Activated CD4-positive, alpha-beta T cell treated with anti-CD3 and anti-CD28 coated beads for 1 hour (primary cell): ENCODE measurements at places on chromosomes 13 and 19.
A peak's percentile ranks its signal among the peaks of the same experiment; 100 is the strongest.

- no peak for DNase-seq
These were observed 6.3 kb upstream of the ZSWIM4 start for GRCh38 chr19:13788991-13789390.

- DNase-seq = no peak
These were observed 17.0 kb downstream of the PAK4 start for GRCh38 chr19:39142630-39143029.

DNA sequence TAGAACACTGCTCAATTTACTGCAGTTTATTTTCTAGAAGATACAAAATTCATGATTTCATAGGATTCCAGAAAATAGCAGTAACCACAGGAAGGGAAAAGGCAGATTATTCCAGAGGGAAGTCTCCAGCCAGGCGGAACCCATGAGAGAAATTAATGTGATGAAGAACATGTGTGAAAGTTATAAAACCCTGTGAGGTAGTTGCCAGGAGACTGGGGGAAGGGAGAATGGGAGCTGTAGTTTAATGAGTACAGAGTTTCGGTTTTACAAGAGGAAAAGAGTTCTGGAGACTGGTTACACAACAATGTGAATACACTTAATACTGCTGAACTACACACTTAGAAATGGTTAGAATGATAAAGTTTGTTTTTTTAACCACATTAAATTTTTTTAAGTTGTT is 14.2 kb upstream of the PDX1 start:
- no peak for DNase-seq

DNA sequence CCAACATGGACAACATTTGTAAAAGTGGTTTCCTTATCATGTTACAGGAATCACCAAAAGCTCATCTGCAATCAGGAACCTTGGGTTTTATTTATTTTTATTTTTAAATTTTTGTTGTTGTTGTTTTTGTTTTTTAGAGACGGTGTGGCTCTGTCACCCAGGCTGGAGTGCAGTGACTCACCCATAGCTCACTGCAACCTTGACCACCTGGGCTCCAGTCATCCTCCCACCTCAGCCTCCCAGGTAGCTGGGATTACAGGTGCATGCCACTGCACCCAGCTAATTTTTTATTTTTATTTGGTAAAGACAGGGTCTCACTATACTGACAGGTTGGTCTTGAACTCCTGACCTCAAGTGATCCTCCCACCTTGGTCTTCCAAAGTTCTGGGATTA is 13.6 kb upstream of the SERP2 start:
- DNase-seq = no peak

DNA sequence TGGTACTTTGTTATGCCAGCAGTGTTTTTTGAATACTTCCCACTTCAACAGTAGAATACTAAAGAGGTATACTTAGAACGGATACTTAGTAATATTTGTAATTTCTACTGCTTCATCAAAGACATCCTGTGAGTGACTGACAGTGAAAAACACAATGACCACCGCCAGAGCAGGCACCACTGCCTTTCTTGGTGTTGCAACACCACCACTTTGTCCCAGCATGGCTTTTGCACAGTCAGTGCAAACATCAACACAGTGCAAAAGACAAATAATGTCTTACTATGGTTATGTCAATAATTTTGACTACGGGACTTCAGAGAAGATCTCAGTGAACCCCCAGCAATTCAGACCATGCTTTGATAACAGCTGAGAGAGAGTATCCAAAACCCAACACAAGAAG is 220.5 kb downstream of the RBM26 start:
- no peak for DNase-seq

GRCh38 chr19:12865746-12866415 is 15.4 kb downstream of the DNASE2 start:
- DNase-seq = no peak

DNA sequence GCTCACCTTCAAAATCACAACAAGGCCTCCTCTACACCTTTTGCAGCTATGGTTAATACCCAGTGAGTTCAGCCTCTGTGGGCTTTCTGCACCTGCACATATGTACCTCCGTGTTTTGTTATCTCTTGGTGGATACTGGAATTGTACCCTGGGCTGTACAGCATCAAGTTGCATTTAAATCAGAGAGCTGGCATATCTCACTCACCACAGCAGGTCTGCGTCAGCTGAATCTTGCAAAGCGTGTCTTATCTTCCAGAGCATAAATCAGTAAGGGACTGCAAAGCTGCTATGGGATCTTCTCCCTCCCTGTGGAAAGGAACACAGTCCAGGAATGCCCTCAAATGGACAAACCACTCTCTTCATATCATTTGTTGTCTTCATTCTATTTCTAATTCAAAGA is 1048.7 kb downstream of the UQCRFS1 start:
- DNase-seq = no peak

DNA sequence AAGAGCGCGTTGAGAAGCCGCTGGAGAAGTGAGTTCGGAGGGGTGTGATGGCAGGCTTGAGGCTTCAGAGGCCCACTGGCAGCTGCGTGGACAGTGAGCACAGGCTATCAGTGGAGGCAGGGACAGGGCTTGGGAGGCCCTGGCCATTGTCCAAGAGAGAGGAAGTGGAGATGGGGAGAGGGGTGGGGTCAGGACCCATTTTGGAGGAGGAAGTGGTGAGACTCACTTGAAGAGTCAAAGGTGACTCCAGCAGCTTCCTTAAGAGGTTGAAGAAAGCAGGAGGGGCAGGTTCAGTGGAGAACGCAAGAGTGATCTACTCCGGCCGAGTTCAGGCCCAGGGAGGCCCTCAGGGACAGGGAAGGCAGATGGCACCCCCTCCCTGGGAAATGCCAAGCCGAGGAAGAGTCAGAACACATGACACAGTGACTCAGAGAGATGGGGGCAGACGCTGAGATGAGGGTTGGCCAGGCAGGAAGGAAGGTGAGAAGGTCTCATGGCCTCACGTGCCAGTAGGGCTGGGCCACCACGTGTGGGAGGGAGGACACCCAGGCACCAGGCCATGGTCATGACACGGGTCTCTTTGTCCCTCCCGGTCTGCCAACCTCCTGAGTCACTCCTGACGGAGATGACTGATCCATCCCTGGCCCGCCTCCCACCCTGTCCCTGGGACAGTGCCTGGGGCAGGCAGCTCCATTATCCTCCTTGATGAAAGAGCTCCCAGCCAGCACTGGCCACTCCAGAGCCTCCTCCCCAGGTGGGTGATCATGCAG is 10.1 kb upstream of the CD22 start:
- DNase-seq = no peak

- DNase-seq = no peak
These were observed 45.1 kb downstream of the DCLK1 start for GRCh38 chr13:36086117-36086516.

DNA sequence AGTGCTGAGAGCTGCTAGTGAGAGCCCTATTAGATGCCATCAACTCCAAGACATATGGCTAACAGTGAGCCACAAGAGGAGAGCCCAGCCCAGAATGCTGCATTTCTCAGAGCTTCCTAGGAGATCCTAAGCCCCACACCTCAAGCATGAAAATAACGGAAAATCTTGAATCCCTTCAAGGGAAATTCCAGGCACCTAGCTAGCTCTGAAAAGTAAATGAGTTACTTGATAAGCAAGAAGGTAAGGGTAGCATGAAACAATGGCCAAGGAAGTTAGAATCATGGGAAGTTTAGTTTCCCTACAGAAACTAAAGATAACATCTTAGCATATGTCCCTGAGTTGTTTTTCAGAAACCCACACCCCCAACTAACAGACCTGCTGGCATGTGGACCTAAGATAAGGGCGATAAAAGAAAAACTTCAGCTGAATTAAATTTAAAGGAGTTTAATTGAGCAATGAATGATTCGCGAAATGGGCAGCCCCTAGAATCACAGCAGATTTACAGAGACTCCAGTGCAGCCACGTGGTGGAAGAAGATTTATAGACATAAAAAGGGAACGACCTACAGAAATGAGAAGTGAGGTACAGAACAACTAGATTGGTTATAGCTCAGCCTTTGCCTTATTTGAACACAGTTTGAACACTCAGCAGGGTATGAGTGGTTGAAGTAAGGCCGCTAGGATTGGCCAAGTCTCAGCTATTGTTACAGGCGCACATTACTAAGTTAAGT is 301.3 kb upstream of the DACH1 start:
- no peak for DNase-seq

GRCh38 chr13:29591310-29591709 is 4.2 kb downstream of the SLC7A1 start:
- no peak for DNase-seq

DNA sequence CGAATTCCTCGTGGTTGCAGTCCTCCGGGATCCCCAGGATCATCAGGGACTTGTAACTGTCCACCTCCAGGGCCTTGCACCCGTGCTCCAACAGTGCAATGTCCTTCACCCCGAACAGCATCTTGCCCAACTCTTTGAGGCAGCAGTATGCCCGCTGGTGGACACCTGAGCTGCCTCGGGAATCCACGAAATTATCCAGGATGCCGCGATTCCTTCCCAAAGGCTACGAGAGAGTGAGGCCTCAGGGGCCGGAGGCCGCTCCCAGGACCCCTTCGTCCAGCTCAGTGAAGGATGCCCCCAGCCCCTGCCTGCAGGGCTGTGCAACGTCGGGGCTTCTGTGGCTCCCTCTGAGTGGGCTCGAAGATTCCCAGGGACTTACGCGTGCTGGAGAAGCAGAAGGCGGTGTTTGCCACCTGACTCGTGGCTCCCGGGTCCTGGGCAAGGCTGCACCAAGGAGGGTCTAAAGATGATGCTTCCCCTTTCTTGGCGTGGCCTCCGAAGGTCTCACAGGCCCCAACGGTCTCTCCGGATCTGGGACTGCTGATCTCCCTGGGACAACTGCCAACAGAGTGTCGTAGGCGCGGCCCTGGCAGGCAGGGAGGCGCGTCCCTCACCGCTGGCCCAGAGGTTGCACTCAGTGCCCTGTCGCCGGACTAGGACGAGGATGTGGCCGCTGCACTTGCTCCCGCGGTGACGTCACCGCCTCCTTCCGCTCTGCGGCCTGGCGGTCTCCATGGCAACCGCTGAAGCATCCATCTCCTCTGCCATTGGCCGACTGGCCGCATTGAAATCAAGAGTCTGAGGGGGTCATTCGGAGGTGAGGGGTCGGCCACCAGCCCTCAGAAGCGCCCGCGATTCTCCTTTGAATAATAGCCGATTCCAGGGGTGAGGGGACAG is at the start of gene PNMA8C:
Gene PNMA8C (minus strand): TSS at position 698 of the 897 bp plus-strand sequence. CDS start 577 bp downstream, at position 121.
- DNase-seq = peak; percentile 24

DNA sequence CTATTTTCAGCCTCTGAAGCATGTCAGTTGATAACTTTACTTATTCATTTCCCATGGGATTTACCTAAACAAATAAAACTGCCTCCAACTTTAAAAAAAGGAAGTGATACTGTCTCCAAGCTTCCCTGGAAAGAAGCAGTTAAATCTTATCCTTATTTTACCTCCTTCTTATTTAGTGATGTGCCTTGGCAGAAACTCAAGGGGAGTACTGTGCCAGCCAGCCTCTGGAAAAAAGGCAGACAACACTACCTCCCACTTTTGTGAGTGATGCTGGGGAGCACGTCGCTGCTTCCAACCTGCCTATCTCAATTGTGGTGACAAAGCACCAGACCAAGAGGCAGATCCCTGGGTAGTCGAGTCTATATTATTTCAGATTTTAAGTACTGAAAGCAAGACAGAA is 765.6 kb downstream of the DIAPH3 start:
- no peak for DNase-seq

GRCh38 chr19:14349426-14349825 is 31.8 kb upstream of the ADGRE5 start:
- no peak for DNase-seq

DNA sequence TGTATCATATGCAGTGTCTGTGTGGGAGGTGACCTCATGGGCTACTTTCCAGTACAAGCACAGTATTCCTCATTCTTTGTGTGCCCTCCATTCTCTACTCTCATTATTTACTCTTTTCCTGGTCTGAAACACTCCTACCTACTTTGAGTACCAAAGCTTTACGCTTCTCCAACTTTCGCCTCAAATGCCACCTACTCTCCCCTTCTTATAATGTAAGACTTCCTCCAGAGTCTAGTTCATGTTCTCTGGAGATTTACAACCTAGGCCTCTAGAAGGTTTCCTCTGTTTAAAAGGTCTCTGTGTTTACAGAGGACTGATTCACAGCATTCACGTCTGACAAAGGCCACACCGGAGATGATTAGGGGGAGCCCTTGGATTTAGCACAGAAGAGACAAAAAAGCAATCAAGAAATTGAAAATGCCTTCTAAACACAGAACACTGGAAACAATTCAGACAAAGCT is 302.0 kb downstream of the KLF12 start:
- no peak for DNase-seq

DNA sequence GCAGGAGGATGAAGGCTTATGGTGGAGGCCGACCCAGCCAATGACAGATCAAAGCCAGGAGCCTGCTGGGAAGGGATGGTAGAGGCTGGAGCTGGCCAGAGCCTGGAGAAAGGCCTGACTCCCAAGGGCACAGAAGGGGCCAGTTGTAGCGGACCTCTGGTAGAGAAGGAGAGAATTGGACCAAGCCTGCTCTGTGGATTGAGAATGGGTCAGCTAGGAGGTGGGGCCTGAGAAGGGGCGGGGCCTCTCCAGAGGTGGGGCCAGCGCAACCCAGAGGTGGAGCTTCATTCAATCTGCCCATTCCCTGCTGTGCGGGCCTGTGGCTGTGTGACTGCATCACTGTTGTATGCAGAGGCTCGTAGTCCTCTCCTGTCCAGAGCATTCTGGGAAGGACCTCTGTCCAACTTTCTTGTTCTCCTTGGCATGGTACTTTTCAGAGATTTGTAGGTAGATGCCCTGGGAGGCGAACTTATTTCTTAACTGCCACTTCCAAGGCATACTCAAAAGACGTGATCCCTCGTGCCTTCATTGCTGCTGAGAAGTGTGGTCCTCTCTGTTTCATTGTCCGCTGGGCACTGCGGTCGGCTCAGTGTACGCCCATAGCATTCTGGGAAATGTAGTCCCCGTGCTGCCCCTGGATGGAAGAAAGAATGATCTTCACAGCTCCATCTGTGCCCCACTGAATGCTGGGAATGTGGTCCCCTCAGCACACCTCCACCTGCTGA is 6.7 kb downstream of the GRIN2D start:
- DNase-seq = no peak

DNA sequence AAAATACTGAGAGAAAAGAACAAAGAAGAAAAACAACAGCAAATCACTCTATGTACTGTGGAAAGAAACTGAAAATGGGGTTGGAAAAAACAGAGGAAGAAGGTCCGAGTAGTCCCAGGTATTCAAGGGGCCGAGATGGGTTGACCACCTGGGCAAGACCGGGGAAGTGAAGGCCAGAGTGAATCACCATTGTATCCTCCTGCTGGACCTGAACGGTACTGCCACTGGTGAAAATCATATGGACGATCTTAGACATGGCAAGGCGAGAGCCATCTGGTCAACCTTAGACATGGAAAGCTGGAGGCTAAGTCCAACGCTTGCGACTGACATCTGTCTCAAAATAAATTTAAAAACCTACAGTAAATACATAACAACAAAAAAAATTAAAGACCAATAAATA is 44.4 kb upstream of the ZNF91 start:
- no peak for DNase-seq

- no peak for DNase-seq
These were observed 6.5 kb upstream of the OPA3 start for GRCh38 chr19:45591004-45591637.

DNA sequence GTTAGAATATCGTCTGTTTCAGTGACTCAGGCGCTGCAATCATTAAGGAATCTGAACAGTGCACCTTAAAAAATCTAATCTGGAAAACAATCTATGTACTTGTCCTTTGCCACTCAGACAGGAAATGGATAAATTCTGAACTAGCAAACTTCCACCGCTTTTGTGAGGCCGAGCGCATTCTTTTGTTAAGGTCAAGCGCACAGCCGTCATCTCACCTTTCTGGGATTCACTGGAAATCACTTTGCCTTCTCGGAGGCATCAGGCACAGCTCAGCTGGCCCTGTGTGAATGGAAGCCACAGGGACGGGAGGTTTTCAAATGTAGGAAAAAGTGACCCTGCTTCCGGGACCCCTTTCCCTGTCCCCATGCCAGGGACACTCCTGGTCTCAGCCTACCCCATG is 28.2 kb upstream of the SPACA7 start:
- no peak for DNase-seq

GRCh38 chr19:3302755-3303154 is 63.6 kb upstream of the NFIC start:
- DNase-seq = no peak
